Hypothalamus (tissue), 51 donors: ENCODE measurements at places on chromosomes 5 and 9.

DNA sequence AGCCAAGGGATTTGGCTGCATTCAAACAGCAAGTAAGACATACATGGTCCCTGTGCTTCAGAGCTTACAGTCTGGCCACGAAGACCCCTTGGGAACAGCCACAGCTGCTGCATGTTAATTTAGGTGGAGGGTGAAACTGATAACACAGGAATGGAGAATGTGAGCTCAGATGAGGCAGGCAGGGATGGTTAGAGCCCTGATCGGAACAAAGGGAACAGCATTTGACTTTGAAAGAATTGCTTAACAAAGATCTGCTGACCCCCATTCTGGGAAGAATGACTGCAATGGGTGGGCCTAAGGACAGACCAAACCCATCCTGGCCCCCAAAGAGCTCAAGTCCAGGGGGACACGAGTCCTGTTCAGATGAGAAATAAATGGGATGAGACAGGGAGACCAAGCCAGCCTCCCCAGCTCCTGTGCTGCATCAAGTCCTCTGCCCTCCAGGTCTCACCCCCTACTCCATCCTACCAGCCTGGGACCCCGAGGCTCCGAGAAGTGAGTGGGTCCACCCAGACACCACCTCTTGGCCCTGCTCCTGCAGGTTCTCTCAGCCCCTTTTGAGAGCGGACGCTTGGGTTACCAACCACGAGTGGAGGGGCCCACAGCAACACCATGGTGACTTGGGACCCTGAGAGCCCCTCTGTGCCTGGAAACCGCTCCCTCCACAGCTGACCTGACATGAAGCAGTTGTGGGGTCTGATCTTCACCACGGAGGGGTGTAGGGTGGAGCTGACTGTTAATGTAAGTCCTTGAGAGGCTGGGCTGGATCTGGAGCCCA lies 50.8 kb downstream of the OLFM1 start:
- no peak for DNase-seq

DNA sequence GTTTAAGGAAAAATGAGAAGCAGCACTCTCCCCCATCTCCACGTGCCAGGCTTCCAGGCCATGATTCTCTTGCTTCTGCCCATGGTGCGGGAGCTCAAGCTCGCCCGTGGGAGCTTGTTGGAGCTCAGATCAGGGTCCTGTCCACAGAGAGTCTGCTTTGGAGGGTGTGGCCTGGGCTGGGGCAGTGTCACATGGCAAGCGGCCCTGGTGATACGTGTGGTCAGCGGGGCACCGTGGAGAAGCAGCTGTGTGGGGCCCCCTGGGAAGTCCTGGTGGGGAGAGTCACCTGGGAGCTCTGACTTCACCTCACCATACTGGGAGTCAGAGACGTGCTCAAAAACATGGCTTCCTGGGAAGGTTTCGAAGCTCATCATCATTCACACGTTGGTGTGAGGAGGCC lies 275.3 kb downstream of the GADD45G start:
- DNase-seq = no peak

DNA sequence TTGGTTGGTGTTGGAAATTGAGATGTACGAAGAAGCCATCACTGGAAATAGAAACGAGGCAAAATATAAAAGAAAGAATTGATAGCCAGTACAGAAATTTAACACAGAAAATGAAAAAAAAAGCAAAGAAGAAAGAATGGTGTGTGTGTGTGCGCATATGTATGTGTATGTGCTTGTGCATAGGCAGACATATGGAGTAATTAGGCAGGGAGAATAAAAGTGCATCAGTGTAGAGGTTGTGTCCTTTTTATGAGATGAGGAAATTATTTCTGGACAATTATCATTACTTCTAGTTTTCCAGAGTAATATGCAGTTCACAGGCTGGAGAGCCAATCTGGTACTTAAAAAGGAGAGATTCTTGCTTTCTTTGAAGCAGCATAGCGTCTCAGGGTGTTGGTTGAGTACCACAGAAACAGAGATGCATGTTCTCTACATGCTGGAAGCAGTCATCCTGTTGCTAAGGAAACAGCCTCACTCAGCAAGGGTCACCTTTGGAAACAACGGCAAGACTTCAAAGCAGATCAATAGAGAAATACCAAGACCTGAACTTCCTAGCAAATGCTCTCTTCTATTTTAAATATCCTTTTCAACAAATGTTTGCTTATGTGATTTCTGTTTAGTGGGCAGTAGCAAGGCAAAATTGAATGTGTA lies 172.7 kb downstream of the TAF11L14 start:
- DNase-seq = no peak

DNA sequence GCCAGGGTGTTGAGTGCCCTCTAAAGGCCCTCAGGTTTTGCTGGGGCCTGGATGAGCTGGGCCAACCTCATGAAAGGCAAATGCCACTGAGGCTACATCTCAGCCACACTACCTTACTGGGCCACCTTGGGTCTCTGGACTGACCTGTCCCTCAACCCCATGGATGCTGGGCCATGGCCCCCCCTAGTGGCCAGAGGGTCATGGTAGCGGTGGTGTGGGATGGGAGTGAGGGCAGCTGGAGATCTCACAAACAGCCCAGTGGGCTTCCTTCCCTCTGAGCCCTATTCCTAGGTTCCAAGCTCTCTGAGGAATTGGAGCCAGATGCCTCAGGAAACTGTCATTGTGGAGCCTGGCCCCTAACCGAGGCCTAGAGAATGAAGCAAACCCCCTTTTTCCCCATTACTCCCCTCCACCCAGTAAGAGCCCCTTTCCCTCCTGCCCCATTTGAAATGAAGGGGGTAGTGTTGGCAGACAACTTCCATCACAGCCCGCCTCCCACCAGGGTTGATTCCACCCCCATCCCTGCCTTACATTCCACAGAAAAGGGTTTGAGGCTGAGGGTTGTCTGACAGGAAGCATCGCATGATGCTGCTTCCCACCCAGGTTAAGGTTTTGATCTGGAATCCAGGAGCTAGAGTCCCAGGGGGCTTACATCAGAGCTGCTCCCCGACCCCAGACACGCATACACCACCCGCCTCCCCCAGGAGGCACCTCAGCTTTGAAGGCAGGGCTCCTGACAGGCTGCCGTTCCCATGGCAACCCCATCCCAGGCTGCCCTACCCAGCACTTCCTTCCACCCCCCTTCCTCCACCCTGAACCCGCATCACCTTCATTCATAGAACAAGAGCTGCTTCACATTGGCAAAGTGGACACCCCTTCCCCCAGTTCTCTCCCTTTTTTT lies 63.9 kb downstream of the PCDH1 start:
- peak; percentile 42 for DNase-seq

GRCh38 chr5:180645274-180646204 lies 3.9 kb downstream of the FLT4 start:
- DNase-seq = no peak

GRCh38 chr5:141879941-141880738 lies 1.9 kb upstream of the PCDH1 start:
- peak; percentile 78 for DNase-seq

- DNase-seq = no peak
Measured at GRCh38 chr5:99019254-99019653, 90.4 kb upstream of the CHD1 start.

DNA sequence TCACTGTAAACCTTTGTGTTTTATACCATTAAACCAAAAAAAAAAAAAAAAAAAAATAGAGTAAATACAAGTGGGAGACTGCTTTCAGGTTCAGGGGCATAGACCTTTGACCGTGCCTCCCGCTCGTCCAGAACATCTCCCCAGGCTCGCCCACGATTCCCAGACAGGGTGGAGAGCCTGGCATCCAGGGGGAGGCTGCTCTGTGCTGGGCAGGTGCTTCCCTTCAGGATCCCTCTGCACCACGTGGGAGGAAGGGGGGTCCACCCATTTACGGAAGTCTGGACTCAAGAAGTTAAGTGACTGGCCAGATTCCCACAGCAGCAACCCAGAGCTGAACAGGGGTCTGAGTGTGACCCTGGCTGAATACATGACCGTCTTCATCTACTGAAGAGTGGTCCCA lies 125.4 kb upstream of the LMX1B start:
- no peak for DNase-seq

GRCh38 chr5:107367480-107367879 lies 303.3 kb downstream of the EFNA5 start:
- DNase-seq = no peak
